Activated T-cell treated with anti-CD3 and anti-CD28 coated beads for 24 hours (primary cell): ENCODE measurements at places on chromosomes 12 and 14.

GRCh38 chr12:75438059-75438754, 42.3 kb upstream of the GLIPR1 start:
- no peak for DNase-seq

- no peak for DNase-seq
Measured at GRCh38 chr12:10276774-10277173, 30.9 kb upstream of the KLRD1 start.

DNA sequence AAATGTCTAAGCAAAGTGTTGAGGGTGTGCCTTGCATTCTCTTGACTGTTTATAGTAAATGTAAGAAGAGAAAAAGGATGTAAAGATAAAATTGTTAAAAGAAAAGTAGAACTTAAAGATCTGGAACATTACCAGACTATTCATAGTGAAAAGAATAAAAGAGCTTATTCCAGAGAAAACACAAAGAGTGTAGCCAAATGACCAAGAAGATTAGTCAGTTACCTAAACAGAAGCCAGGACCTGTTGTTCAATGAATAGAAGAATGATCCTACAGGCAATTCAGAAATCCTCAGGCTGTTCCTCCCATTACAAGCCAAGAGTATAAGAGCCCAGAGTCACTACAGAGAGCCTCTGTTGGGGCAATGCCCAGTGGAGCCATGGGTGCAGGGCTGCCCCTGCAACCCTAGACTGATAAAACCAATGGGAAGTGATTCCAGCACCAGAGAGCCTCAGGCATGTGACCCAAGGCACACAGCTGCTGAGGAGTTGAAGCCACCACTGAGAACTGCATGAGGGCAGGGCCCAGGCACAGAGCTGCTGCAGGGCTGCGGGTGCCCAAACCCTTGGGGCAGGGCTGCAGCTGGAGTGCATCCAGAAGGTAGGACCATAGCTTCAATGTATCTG, 91.1 kb upstream of the SLC38A4 start:
- DNase-seq = no peak

DNA sequence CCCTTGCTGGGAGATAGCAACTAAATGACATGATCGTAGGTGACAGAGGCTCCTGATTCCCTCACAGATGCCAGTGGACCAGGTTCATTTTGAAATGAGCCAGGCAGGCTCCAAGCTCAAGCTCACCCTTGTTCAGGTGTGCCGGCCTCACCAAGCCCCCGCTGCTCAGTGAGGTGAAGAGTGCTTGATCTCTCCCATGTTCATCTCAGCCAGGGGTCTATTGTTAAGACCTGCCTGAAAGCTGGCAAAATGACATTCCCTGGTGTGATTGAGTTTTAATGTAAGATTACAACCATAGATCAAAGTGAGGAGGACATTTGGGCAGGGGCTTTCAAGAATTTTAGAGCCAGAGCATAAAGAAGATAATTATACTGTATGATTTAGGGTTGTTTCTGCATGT, 497.9 kb downstream of the EGLN3 start:
- DNase-seq = no peak

GRCh38 chr12:8088574-8088973, 6.5 kb downstream of the NECAP1 start:
- DNase-seq = peak; percentile 8

- DNase-seq = no peak
Measured at GRCh38 chr14:65225299-65226159, 123.2 kb upstream of the MAX start.

GRCh38 chr14:81256289-81256960, 35.7 kb upstream of the GTF2A1 start:
- DNase-seq = no peak

DNA sequence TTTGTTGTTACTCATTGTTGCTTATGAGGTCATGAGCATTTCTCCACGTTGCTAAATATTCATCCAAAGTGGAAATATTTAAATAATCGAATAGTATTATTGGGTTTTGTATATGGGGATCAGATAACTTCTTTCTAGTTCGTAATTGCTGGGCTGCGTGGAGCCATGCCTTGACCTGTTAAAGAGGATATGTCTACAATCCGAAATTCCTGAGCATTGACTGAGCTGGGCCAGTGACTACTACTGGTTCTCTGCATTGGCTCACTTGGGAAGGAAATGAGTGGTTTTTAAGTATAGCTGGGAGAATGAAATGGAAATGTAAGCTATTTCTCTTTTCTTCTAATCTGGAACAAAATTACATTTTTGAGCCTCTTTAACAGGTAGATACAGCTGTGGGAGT, 163.2 kb downstream of the RPL10L start:
- no peak for DNase-seq

DNA sequence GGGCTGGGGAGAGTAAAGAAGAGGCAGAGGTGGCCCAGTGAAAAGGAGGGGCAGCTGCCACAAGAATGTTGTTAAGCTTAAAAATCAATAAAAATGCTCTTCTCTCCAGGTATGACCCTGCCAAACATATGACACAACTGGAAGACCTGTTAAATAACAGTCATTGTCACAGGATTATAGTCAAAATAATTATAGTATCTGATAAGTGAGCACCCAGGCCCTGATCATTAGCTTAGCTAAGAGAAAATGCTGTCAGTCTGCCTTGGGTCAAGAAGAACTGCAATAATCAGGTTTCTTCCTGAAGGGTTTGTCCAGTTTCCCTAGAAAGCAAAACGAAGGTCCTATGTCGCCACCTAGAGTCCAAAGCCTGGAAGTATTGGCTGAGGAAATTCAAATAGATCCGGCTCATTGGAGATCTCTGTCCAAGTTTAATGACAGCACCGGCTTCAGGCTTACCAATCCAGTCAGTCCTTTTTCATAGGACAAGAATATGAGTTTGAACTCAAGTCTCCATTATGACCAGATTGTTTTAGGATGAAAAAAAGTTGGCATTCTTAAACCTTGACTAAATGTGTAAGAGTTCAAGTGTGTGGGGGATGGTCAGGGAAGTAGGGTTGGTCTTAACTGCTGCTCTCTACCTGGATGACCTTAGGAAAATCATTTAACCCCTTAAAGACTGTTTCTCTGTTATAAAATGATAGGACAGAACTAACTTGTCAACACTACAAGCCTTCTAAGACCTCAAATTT, 22.5 kb upstream of the NKX2-8 start:
- peak; percentile 8 for DNase-seq

- no peak for DNase-seq
Measured at GRCh38 chr12:57497223-57498131, 9.6 kb downstream of the MARS1 start.

DNA sequence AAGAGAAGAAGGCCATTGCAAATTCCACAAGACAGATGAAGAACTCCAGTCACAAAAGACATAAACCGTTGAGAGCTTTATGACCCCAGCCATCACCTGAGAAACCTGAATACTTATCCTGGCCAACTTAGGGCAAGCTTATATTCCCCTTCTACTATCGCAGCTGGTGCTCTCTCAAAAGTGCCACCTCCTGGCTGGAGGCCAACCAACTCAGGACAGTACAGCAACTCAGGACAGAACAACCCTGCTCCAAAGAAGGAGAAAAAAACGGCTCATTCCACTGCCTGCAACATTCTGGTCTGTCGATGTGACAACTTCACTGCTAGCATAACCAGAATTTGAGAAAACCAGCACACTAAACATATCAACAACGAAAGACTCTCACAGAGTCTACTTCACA, 9.7 kb upstream of the KRT6B start:
- no peak for DNase-seq

DNA sequence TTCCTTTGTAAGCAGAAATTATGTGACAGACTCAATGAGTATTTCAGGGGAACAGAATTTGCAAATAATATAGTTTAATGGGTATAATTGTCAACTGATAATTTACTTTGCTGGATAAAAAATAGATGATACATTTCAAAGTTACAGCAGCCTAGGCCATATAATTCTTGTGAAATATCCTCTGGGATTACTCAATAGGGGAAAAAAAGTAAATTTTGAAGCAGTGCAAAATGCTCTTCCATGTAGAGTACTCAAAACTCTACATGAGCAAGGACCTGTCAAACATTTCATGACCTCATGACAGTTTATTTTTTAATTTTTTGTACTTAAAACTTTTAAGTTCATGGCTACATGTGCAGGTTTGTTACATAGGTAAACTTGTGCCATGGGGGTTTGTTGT, 163.3 kb downstream of the DACT1 start:
- DNase-seq = no peak

- no peak for DNase-seq
Measured at GRCh38 chr12:116284396-116284795, 6.9 kb upstream of the MED13L start.

DNA sequence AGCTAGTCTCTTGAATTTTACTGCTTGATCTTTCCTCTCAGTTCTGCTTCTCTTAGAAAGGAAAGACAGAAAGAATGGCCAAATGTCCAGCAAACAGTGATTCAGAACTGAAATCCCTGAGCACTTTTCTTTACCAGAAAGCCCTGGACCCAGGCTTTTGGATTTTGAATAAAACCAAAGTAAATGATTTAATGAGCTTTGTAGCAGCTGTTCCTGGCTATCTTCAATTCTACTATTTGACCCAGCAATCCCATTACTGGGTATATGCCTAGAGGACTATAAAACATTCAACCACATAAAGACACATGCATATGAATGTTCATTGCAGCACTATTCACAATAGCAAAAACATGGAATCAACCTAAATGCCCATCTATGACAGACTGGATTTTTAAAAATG, 187.2 kb downstream of the PRKD1 start:
- no peak for DNase-seq

GRCh38 chr12:121036810-121037326, 2.2 kb downstream of the OASL start:
- peak; percentile 44 for DNase-seq

DNA sequence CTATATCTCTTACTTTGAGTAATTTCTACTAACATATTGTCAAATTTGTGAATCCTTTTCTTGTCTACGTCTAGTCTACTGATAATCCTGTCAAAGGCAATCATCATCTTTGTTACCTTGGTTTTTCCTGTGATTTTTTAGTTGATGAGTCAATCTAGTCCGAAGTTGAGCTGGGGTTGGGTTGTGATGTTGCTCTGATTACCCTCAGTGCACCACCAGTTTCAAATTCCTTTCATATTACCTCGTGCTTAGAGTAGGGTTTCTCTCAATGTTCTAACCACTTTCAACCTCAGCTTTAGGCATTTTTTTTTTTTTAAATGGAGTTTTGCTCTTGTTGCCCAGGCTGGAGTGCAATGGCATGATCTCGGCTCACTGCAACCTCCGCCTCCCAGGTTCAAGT, 186.8 kb downstream of the BTG1 start:
- no peak for DNase-seq

- no peak for DNase-seq
Measured at GRCh38 chr12:5033883-5034282, 9.8 kb upstream of the KCNA5 start.
